Stimulated activated CD4-positive, alpha-beta T cell treated with anti-CD3 and anti-CD28 coated beads, Interleukin-4, amount 100 ng/mL, for 1 hour (primary cell): ENCODE measurements at places on chromosomes 7 and 10.
A peak's percentile ranks its signal among the peaks of the same experiment; 100 is the strongest.

- no peak for DNase-seq
Measured at GRCh38 chr10:132356621-132357195, 24.7 kb downstream of the LRRC27 start.

- DNase-seq = peak; percentile 13
Measured at GRCh38 chr7:75842836-75843446, 29.3 kb upstream of the CCL24 start.

- DNase-seq = no peak
Measured at GRCh38 chr7:147765301-147765700, 825.3 kb upstream of the C7orf33 start.

GRCh38 chr10:102379383-102379782 is 16.1 kb upstream of the NFKB2 start:
- no peak for DNase-seq

- no peak for DNase-seq
Measured at GRCh38 chr10:26310361-26310760, 93.8 kb downstream of the GAD2 start.

GRCh38 chr10:81081887-81082620 is 544.4 kb downstream of the SH2D4B start:
- no peak for DNase-seq

DNA sequence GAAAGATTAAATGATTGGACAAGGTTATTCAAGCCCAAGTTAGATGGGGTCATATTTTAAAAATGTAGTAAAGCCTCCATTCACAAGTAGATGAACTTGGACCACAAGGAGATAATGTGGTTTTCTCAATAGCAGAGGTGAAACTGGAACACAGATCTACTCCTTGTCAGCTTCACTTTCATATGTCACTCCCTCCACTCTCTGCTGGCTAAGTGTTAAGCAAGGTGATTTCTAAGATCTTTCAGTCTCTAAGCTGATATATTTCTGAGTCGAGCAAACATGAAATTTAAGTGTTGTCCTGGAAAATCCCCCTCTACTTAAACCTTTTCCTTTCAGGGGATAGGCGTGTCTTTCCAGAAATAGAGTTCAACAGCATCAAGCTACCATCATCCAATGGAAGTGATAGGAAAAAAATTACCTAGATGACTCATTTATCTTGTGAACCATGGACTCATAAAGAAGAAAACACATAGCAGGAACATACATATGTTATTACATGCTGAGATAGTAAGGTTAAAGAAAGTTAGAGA is 275.0 kb downstream of the PTEN start:
- no peak for DNase-seq

DNA sequence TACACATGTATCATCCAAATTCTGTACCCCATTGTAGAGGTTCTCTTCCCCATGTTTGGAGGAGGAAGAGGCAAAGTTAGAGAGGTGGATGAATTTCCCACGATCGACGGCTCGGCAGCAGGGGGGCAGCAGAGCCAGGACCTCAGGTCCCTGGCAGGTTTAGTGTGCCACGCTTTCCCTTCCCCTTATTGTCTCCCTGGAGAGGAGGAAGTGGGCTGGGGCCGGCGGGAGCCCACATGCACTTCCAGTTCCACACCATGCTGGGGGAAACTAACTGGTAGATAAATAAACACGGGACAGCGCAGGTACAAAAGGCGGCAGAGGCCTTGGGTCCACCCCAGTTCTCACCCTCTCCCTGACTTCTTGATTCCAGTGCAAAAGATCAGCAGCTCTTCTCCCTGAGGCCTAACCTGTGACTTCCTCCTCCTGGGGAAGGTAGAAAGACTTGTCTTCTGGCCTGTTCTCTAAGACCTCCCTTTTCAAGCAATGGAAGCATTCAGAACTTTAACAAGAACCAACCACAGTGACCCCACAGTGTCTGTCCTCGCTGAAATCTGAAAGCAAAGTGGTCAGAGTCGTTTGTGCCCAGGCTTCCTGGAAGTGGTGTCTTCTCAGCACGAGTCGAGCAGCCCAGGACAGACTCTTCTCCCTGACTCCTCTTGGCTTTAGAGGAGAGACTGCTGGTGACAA is 30.5 kb upstream of the SRGN start:
- no peak for DNase-seq

- no peak for DNase-seq
Measured at GRCh38 chr10:114359041-114359952, 45.0 kb downstream of the AFAP1L2 start.

- no peak for DNase-seq
Measured at GRCh38 chr7:112225006-112225405, 18.5 kb downstream of the ZNF277 start.

- DNase-seq = no peak
Measured at GRCh38 chr10:103763374-103764202, 91.8 kb downstream of the SH3PXD2A start.

DNA sequence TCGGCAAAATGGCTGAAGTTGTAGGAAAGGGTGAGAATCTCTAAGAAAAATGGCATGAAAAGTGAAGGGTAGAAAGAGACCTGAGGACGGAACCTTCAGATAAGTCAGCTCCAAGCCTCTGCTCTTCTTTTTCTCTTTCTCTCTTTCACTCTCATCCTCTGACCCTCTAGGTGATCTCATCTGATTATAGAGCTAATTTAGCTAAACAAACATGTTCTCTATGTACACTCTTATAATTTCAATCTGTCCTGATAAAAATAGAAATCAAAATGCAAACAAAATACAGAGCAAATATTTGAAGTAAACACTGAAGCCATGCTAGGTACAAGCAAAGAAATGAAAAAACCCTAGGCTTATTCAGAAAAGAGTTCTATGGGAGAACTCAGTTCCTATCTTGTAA is 14.4 kb upstream of the CUBN start:
- DNase-seq = no peak

DNA sequence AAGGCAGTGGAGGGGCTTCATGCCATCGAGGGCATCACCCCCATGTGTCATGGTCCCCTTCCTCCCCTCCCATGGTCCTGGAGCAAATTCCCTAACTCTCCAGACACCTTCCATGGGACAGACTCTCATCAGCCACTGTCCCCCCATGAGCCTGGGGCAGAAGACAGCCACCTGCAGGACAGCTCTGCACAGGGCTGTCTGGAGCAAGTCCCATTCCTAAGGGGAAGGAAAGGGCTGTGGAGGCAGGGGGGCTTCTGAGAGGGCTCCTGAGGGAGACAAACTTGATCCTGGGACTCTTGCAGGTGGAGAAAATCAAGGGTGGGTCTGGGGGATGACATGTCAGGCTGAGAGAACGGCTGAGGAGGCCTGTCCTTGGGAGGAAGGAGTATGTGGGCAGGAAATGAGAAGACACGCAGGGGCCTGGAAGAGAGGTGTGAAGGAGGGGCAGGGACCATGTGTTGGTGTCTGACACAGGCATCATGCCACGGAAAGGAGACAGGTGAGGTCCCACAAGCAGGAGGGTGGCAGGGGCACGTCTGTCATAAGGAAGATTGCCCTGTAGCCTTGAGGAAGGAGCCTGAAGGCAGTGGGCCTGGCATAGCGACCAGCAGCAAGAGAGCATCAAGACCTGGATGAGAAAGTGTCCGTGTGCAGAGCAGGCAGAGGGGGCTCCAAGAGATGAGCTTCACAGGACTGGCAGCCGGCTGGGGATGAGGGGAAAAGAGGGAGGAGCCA is 14.4 kb upstream of the GDF10 start:
- no peak for DNase-seq

- no peak for DNase-seq
Measured at GRCh38 chr7:91383053-91383904, 119.0 kb downstream of the FZD1 start.

- DNase-seq = no peak
Measured at GRCh38 chr10:129021594-129022304, 445.3 kb upstream of the MGMT start.

DNA sequence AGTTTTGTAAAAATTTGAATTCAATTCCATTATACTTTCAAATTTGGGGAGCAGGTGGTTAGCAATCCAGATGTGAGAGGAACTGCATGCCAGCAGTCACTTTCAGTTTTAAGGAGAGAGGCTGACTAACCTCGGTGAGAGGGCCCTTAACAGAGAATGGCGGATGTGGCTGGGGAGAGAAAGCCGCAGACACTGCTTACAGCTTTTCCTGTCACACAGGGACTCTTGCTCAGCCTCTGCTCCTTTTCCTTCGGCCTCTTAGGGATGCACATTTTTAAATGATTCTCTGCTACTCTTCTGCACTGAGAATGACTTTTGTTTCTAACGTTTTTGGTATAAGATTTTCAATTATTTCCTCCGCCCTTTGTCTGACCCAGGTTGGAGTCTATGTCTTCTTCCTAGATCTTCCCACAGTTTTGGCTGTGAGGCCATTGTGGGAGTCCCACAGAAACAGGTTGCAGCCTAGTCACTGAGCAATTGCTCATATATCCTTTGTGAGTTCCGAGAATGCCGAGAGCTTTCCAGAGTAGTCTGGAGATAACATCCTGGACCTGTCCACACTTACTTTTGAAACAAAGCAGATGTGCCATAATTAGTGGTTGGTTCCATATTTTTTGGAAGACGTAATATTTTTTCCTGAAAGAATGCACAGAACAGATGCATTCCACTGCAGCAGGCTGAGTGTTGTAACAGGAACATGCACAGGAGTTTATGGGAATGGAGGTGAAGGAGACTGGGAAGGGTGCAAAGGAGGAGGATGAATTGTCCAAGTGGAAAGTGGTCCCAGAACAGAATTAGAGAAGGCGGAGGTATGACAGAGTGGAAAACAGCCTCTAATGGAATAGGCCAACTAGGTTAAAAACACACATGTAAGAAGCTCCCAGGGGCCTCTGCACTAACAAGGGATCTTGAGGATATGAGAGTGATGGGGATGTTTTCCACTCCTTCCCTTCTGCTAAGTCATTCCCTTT is 168.0 kb upstream of the ZNF32 start:
- peak; percentile 56 for DNase-seq

- no peak for DNase-seq
Measured at GRCh38 chr10:4691301-4691700, 134.7 kb upstream of the AKR1E2 start.

GRCh38 chr7:1027242-1028043 is 16.9 kb upstream of the GPR146 start:
- no peak for DNase-seq

DNA sequence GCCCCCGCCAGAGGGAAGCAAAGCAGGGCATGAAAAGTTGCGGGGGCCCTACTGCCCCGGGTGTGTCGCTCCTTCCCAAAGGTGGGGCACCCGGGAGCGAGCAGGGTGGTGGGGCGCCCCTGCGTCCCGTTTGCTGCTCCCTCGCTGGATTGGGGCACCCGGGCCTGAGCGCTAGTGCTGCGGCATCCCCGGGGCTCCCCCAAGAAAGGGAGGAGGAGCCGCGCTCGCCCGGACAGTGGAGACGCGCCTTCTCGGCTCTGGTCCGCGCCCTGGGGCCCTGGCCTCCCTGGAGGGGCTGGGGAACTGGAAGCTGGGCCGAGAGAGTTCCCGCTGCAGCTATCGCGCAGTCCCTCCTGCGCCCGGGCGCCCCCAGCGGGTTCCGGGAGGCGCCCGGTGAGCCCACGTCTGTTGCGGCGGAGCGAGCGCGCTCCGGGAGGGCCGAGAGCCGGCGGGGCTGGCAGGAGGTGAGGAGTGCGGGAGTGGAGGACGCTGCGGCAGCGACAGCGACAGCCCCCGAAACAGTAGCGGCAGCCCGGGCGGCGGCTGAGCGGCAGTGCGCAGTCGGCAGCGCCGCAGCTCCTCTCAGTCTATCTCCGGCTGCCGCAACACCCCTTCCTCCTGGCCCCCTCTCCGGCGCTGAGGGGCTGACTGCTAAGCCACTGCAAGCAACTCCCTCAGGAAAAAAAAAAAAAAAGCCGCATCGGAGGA is 504 bp upstream of the BMPER start:
- DNase-seq = peak; percentile 10

DNA sequence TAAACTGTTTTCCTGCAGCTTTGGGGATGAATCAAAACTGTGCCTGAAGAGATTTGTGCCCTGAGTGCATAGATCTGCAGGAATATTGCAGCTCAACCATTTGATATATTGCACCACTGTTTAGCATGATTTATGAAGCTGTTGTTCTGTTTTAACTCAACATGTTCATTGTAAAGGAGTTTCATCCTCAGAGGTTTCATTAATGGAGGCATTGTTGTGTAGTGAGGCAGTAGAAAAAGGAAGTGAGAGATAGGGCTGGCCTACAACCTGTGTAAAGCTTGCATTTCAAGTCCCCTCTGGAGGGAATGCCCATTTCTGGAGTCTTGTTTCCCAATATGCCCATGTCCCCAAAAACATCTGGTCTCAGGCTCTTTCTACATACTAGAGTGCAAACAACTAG is 67.5 kb downstream of the DNAJC12 start:
- no peak for DNase-seq

GRCh38 chr10:84613336-84614021 is 285.1 kb downstream of the CCSER2 start:
- DNase-seq = no peak
